ENCODE measurements at places on chromosomes 7 and 10.

DNA sequence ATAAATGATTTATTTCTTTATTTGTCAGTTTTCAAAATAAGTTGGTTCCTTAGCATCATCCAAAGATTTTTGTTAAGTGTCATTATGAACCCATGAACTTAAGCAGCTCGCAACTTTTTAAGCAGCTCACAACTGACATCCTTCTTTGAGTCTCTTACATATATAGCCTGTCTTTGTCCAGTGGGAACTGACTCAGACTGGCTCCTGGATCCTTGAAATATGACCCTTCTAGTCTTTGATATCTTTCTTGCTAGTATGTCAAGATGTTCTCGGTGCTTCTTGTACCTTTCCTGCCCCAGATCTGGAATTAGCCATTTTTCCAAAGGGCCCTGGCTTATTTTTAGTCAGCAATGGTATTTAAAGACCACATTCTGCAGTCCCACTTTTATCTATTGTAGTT is 53.9 kb upstream of the ARID5B start:
- no peak for DNase-seq

GRCh38 chr7:24540956-24541355 is 32.3 kb upstream of the PALS2 start:
- DNase-seq = no peak

DNA sequence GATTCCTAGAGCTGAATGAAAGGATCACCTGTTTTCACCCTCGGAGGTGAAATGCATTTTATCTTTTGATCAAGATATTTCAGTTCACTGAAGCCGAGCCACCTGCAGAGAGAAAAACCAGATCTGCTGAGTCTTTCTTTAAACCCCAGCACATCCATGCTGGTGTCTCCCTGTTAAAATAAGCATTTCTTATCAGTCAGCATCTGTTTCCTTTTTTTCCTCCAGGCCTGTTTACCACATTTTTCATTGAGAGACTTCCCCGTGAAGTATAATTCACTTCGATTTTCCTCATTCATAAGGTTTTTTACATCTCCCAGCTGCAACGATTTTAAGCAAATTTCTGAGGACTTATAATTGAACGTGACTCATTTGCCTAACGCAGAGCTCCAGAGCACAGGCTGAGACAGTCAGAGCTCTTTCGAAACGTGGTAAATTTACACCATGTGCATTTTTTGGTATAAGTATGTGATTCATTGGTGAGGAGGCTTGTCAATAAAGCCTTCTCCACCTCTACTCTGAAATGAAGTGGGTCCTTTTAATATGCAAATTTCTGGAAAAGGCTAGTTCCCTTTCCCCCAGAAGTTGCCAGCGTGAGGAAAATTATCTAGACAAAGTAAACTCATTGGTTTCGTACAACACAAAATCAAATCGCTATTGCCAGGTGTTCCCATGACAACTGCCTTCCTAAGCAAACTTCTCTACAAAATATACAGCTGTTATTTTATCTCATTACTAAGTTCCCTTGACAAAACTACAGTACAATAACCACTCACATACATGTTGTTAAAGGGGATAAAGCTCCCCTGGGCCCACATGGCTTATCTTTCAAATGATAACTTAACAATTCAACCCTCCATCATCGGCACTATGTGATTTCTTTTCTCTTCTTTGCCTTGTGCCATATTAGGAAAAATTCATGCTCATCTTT is 374.8 kb upstream of the AKR1E2 start:
- no peak for DNase-seq

DNA sequence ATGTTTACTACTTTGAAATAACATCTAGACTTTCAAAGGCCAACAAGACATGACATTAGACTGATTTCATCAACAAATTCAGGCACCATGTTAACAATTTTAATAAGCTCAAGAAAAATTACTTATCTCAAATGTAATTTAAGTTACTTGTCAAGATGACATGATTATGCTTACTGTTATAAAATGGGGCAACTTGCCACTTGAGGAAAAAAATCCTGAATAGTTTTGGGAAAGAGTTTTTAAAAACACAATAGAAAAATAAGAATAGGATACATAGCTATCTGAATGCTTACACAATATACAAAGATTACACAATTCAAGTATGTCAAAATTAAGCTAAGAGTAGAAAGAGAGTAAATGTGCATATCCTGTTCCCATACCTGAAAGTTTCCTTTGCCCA is 85.4 kb downstream of the RNF32 start:
- DNase-seq = no peak

DNA sequence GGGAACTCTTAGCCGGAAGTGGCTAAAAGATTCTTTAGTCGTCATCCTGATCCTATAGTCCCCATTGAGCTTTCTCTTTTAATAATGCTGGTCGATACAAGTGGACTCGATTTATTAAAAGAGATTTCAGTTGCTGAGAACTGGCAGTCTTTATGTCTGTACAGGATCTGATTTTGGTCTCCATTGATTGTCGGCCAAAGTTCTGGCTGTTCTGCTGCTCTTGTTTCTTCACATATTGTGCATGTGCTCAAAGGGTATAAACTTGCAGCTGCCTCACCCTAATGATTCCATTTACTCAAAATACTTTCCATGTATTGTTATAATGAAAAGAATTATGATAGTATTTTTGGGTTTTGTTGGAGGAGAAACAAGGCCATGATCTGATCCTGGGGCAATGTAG is 100.7 kb upstream of the CTTNBP2 start:
- DNase-seq = no peak

- DNase-seq = no peak
Observed at GRCh38 chr10:130160775-130161174, 24.6 kb downstream of the GLRX3 start.

DNA sequence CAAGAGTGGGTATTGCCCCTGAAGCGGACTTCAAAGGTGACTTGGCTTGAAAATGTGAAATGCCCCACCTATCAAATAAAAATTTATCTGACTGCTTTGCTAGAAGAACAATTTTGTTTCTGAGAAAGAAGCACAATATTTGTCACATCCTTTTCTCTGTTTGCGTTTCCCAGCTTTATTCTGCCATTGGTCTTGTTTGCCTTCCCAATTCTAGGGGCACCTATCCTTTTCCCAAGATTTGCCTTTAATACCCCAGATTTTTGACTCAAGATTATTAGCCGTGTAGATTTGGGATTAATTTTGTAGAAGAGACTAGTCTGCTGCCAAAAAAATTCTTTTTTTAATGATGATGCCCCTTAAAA is 110.2 kb upstream of the LRGUK start:
- no peak for DNase-seq

DNA sequence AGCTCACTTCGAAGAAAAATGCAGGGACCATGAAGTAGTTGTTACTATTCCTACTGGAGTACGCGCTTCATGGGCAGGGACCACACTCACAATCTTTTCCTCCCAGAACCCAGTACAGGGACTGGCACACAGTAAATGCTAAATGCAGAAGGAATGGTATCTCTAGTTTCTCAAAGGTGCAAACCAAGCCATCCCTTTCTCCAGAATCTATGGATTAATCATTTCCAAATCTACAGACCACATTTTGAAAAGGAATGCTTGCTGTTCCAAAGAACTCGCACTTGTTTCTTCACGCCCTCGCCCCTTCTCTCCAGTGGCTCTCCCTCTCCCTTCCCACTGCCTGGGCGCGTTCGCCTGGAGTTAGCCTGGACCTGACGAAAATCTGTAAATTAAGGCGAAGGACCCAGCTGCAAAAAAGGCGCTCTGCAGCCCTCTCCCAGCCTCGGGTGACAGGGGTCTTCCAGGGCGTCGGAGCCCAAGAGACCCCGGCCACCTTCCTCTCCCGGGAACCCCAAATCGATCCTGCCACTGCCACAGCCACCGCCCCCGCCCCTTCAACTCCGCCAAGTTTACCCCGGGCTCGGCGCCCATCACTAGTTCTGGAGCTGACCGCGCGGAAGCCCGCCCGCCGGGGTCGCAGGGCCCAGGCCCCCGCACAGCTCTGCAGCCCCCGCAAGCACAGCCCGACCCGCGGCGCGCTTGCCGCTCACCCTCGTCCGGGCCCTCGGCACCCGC is 527 bp downstream of the PDIA4 start:
- no peak for DNase-seq

DNA sequence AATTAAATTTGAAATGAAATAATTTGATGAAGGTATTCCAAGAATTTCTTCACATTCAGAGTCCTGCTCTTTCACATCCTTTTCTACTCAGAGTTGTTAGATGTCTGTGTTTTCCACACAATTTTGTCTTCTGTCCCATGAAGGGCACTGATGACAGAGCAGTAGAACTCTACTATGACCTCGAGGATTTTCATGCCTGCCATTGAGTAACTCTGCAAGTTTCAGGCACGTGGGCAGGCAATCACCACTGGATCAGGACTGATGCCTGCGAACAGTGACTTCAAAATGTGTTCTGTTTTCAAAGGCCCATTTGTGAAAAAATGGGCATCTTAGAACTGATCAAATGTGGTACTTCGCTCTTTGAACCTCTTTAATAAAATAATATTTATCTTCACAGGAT is 91.1 kb downstream of the CDK6 start:
- DNase-seq = no peak

GRCh38 chr10:103448746-103449145 is 3.4 kb downstream of the CALHM2 start:
- no peak for DNase-seq

DNA sequence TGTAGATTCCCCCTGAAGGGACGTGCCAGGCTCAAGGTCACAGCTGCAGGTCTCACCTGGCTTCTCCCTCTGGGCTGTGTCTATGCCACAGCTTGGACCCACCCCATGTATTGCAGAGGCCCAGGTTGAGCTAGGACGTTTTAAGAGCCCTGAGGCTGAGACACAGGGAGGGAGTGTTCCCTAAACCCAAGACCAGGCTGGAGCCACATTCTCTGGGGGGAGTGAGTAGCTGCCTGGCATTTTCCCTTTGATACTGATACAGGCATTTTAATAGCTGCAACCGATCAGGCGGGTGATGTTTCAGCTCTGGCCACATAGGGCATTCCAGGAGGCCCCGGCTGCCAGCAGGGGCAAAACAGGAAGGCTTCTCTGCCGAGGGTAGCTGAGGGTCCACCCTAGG is 13.4 kb downstream of the COL13A1 start:
- no peak for DNase-seq

DNA sequence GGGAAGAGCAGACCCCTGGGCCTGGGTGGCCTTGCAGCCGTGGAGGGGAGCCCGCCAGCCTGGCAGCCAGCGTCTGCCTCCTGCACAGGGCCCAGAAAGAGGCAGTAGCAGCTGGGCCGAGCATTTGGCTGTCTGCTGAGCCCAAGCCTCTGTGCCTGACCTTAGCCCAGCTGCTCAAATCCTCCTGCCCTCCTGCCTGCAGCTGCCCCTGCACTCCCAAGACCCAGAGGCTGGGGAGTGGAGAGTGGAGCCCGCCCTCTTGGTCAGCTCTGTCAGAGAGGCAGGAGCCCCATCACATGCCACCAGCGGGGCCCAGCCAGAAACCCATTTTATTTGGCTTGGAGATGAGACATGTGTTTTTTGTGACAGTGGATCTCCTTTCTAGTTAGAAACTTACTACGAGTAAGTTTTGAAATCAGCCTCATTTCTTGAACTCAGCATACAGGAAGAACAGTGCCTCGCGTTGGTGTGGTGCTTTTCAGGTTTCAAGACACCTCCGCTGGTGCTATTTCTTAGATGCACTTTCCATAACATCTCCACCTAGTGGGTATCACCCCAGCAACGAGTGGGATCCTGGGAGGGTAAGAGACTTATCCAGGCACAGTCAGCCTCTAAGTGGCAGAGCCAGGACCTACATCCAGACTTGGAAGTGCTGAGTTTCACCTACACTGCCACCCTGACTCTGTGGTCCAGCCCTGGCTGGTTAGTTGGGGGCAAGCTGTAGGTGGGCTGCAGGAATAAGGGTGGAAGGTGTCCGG is 477.1 kb downstream of the RPS24 start:
- no peak for DNase-seq

- no peak for DNase-seq
Observed at GRCh38 chr10:19164461-19164860, 115.9 kb downstream of the MALRD1 start.

GRCh38 chr10:104903433-104903832 is 262.3 kb downstream of the SORCS3 start:
- DNase-seq = no peak

DNA sequence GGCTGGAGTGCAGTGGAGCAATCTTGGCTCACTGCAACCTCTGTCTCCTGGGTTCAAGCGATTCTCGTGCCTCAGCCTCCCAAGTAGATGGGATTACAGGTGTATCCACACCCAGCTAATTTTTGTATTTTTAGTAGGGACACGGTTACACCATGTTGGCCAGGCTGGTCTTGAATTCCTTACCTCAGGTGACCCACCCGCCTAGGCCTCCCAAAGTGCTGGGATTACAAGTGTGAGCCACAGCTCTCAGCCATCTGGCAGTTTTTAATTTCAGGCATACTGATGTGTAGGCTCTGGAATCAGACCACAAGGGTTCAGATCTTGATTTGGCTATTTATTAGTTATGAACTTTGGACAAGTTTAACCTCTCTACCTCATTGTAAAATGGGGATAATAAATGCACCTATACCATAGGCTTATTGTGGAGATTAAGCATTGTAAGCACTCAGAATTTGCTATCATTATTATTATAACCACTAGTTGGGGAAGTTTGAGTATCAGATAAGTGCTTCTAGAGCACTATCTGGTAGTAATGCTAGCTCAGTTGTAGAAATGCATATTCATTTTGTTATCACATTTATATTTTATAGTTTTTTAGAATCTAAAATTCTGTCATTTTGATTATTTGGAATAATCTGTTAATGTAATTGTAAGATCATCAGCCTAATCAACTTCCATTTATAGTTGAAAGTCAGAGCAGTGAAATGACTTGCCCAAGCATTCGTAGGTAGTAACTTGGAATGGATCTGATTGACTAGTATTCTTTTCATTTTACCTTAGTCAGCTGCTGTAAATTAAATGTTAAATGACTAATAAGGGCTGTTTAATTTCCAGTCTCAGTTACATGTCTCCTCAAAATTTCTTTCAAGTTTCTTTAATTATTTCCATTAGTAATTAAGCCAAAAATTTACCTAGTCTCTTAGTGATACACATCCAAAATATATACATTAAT is 22.5 kb downstream of the KMT2E start:
- DNase-seq = no peak

- no peak for DNase-seq
Observed at GRCh38 chr10:13412894-13413293, 64.8 kb upstream of the SEPHS1 start.

- DNase-seq = no peak
Observed at GRCh38 chr7:101636822-101637623, 7.9 kb upstream of the MYL10 start.
